HFFc6 (cell line): ENCODE measurements at places on chromosomes 11 and 22. TPM values are rescaled to one million over a fixed set of nuclear protein-coding genes. Genes with fewer than 3 reads are reported as not detected.

Gene KCNJ1
- not detected in 2 replicates for total RNA-seq

DNA sequence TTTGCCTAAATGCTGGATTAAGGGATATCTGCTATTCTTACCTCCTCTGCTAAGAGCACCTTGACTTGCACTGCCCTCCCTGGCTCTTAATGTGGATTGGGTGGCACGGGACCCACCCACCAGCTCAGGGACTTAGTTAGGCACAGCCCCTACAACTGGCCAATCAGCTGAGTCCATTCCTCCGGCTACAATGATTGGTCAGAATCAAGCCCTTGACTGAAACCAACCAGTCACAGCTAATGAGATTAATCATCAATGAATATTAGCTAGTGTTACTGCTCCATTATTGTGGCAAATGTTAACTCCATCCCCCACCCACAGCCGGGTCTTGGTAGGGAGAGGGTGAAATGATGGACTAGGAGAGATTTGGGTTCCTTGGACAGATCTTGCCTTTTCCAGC, 328.0 kb downstream of the MN1 start:
- no peak for DNase-seq

Gene OR2AG2
- total RNA-seq, result 0.08 to 0.28 TPM (median 0.12 TPM) in 3 replicates

- DNase-seq, result no peak
Observed at GRCh38 chr22:35328472-35328885, 28.8 kb downstream of the TOM1 start.

Gene SHISA8
- not detected in 3 replicates for total RNA-seq

Gene PATE4
- not detected in 3 replicates for total RNA-seq

Gene KRTAP5-2
- not detected in 3 replicates for total RNA-seq

Gene SESN3
- 0.08 and 0.28 TPM in 2 replicates for total RNA-seq

DNA sequence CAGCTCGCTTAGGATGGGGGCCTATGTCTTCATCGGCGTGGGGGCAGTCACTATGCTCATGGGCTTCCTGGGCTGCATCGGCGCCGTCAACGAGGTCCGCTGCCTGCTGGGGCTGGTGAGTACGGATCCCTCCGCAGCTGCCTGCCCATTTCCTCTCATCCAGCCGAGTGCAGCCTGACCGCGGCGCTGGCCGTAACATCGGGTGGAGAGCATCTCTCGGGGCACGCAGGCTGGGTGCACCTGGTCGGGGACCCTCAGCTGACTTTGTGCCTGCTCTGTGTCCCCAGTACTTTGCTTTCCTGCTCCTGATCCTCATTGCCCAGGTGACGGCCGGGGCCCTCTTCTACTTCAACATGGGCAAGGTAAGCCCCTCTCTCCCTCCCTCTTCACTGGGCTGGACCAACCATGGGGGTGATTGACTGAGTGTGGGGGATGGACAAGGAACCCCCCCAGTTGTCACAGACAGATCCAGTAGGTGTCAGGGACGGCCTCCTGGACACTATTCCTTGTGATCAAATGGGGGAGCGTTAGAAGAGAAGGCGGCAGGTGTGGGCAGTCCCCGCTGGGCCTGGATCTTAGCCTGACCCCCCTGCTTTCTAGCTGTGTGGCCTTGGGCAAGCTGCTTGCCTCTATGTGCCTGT, 39.7 kb downstream of the CD82 start:
- DNase-seq, result no peak

- DNase-seq, result peak; percentile 16
Observed at GRCh38 chr11:67439321-67440228, 2.1 kb upstream of the PTPRCAP start.

- no peak for DNase-seq
Observed at GRCh38 chr11:67299471-67300191, 3.7 kb upstream of the SSH3 start.

DNA sequence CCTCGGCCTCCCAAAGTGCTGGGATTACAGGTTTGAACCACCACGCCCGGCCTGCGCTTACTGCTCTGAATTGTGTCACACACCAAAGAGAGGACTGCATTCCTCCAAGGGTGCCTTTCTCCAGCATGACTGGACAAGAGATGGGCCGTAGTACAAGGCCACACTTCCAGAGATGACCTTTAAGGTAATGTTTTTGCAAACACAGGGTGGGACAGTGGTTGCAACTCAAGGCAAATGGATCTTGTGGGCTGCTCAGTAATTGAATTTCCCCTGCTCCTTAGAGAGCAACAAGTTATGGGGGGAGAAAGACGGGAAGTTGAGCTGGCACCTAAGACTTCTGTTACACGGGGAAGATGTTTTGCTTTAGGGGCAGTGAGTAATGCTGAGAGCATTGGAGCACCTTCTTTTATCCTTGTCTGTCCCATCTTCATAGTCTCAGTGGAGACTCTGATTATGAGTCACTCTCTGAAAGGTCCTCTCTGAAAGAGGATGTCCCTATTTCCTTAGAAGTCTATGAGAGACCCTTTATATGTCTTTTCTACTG, 66.3 kb downstream of the C11orf91 start:
- peak; percentile 84 for DNase-seq
